ENCODE measurements at places on chromosomes 13 and 19.

- DNase-seq = no peak
Measured at GRCh38 chr13:114121496-114122126, 10.8 kb downstream of the RASA3 start.

DNA sequence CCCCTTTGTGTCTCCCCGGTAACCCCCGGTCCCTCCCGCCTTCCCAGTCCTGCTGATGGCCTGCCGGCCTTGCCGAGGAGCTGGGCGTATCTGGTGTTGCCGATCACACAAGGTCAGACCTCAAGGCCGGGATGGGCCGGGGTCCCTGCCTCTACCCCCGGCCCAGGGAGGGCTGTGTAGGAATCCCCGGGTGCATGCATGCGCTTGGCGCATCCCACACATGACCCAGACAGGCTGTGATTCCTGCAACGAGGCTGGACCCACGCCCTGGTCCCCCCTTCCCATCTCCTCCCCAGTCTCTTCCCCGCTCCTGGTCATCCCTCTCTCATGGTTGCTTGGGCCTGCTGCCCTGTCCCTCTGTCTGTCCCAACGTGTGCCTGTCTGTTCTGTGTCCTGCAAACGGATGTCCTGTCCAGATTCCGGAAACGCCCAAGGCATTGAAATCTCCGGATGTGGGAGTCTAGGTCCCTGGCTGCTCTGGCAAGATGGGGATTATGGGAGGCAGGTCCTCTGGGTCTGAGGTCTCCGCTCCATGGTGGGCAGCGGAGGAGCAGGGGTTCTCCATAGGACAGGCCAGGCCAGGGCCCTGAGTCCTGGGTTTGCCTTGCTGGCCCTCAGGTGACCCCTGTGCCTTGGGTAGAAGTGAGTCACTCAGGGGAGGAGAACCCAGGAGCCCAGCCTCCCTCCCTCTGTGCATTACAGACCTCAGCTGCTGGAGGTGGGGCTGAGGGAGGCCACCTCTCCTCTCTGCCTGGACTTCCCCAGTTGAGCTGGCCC, 1.6 kb downstream of the PKN1 start:
- DNase-seq = no peak

- DNase-seq = no peak
Measured at GRCh38 chr13:49367640-49368422, 76.0 kb downstream of the CAB39L start.

GRCh38 chr13:60431108-60431700, 34.2 kb downstream of the TDRD3 start:
- DNase-seq = no peak

GRCh38 chr19:3670796-3671679, 29.2 kb downstream of the PIP5K1C start:
- DNase-seq = no peak

GRCh38 chr13:94020426-94020825, 459.1 kb downstream of the DCT start:
- DNase-seq = no peak

DNA sequence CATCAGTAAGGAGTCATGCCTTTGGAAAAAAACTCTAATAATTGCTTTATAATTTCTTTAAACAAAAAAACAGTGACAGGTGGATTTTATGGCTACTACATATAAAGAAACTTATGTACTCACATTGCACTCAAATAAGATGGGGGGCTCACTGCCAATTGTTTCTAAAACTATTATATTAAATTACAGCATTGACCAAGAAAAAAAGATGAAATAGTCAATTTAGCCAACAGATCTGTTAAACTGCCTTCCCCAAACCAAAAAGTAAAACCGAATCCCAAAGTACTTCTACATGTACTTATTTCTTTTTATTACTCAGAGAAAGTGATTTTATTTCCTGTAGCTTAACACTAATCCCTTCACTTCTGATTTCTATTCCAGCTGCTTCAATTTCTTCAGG, 716.8 kb upstream of the SLITRK5 start:
- no peak for DNase-seq

DNA sequence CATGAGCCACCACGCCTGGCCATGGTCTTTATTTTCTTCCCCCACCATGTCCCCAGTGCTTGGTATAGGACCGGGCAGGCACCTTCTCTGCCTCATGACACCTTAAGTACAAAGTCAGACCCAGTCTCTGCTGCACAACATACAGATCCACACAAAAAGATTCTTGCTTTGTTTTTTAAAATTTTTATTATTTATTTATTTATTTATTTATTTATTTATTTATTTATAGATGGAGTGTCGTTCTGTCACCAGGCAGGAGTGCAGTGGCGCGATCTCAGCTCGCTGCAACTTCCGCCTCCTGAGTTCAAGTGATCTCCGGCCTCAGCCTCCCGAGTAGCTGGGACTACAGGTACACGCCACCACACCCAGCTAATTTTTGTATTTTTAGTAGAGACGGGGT, 2.5 kb upstream of the NFIX start:
- no peak for DNase-seq

DNA sequence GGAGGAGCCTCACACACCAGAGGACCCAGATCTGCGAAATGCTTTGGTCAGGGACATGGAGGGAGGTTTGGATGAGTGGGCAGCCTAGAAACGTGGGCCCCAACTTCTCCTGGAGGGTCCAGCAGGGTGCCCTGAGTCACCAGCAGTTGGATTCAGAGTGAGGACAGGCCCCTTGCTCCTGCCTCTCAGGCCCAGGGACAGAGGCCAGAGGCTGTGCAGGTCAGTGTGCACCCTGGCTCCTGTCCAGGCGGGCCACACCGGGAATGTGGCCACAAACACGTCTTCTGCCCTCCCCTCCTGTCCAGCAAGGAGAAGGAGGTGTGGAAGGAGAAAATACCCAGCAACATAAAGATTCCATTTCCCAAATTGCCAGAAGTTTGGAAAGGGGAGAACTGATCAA, 19.4 kb downstream of the IRS2 start:
- no peak for DNase-seq

DNA sequence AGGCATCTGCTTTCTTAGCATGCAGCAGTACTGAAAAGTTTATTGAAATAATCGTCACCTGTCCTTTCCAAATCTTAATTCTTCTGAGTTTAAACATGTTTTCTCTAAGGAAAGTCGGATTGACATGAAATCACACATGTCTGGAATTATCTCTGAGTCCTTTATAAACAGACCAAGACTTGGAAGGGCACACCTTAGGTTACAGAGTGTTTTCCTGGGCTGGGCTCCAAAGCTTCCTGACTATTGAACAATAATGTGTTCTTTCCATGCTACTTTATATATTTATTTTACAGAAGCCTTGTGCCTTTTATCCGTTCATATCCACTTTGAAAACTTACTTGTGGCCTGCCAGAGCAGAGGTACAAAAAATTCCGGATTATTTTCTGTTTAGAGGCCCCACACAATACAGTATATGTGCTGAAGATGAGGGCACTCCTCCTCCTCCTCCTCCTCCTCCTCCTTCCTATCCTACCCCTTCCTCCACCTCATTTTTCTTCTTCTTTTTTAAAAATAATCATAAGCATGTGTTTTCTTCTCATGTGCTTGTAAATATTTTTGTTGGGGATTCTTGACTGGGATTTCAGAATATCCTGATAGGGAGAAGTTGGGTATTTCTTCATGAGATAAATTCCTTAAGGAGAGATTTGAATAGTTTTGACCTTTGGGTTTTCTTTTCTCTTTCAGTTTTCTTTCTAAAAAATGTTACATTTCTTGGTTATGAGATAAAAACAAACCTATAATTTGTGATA, 52.3 kb downstream of the LRCH1 start:
- no peak for DNase-seq

DNA sequence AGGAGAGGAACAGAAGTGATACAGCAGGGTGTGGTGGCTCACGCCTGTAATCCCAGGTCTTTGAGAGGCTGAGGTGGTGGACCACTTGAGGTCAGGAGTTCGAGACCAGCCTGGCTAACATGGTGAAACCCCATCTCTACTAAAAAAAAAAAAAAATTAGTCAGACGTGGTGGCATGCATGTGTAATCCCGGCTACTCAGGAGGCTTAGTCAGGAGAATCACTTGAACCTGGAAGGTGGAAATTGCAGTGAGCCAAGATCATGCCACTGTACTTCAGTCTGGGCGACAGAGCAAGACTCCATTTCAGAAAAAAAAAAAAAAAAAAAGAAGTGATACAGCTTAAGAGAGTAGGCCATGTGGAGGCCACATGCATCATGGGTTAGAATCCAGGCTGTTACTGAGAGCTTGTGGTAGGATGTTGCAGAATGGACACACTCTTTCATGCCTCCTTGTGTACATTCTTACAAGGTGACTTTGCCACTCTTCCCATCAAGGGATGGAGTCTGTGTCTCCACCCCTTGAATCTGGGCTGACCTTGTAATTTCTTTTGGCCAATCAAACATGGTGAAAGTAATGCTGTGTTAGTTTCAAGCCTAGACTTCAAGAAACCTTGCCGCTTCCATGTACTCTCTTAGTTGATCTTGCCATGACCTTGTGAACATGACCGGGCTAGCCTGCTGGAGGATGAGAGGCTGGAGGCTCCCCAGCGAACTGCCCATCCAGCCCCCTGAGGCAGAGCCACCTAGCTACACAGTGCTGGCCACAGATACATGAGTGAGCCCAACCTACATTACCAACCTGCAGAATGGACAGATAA, 12.3 kb downstream of the FAM187B start:
- DNase-seq = no peak

DNA sequence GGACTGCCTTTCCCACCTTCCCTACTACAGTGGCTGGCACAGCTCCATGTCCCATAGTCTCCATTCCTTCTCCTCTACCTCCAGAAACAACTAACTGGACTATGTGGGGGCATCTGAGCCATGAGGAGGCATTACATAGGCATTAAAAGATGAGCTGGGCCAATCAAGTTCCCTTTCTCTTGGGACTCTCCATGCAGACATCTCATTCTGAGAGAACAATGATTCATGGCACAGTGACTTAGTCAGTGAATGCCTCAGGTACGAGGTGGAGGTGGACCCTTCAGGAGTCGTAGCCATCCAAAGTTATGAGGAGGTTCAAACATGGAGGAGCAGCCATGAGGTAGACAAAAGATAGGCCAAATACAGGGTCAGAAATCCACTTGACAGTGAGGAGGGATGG, 70.0 kb downstream of the GPC6 start:
- DNase-seq = no peak

DNA sequence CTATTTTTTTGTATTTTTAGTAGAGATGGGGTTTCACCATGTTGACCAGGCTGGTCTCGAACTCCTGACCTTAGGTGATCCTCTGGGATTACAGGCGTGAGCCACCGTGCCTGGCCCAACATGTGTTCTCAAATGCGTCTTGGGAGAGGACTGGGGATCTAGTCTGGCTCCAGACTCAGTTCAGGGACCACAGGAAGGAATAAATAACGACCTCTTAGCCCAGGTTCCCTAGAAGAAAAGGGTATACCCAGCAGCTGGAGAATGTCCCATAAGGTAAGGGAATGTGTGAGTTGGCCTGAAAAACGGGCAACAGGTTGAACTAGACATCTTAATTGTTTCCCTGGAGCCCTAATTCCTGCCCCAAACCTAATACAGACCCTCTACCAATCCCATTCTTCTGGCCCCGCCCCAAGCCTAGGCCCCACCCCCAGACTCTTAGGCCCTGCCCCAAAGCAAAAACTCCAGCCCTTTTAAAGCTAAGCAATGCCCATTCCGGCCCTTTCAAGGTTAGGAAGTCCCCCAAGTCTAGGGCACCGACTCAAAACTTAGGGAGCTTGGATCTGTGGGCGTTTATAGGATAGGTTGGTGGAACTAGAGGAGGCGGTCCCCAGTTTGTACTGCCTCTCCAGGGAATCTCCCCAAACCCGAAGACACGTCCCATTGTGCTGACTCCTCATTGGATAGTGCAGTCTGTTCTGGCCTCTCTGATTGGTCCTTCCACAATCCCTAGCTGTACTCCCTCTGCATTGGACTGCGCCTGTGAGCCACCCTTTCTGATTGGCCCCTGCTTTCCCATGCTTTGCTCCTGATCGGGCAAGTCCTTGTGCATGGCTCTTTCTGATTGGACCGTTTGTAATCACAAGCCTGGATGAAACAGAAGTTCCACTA, 5.4 kb upstream of the LRFN1 start:
- no peak for DNase-seq

GRCh38 chr13:102237230-102237629, 164.6 kb downstream of the FGF14 start:
- no peak for DNase-seq

DNA sequence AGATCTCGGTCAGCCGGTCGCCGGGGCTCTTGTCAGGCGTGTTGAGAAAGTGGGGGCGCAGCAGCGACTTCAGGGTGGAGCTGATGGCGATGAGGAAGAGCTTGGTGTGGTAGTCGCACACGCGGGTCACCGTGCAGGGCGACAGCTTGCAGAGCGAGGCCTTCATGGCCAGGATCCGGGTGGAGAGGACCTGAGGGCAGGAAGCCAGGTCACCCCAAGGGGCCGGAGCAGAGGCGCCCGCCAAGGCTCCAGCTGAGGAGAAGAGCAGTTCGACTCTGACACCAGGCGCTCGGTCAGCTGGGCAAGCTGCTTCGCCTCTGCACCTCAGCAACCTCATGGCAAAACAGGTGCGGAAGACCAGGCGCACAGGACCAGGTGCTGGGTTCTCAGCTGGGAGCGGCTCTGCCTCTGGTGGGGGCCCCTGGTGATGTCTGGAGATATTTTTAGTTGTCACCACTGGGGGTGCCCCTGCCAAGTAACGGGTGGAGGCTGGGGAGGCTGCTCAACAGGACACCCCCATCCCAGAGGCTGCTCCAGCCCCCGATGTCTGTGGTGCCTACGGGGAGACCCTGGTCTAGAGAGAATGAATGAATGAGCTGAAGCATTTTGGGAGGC, 15.9 kb downstream of the CFD start:
- DNase-seq = no peak

- no peak for DNase-seq
Measured at GRCh38 chr13:109381546-109382180, 404.7 kb downstream of the IRS2 start.

GRCh38 chr19:39167461-39168257, 29.1 kb upstream of the NCCRP1 start:
- no peak for DNase-seq

GRCh38 chr13:106596275-106596937, 28.5 kb upstream of the ARGLU1 start:
- no peak for DNase-seq

GRCh38 chr13:28819046-28819730, 951 bp upstream of the MTUS2 start:
- no peak for DNase-seq
